ENCODE measurements at places on chromosomes 2 and 18. TPM values are rescaled to one million over a fixed set of nuclear protein-coding genes. Genes with fewer than 3 reads are reported as not detected.

GRCh38 chr2:237412646-237412987, 1.3 kb downstream of the COL6A3 start:
- DNase-seq: no peak

GRCh38 chr2:71901466-71901865, 246.2 kb downstream of the CYP26B1 start:
- DNase-seq: peak; percentile 93

DNA sequence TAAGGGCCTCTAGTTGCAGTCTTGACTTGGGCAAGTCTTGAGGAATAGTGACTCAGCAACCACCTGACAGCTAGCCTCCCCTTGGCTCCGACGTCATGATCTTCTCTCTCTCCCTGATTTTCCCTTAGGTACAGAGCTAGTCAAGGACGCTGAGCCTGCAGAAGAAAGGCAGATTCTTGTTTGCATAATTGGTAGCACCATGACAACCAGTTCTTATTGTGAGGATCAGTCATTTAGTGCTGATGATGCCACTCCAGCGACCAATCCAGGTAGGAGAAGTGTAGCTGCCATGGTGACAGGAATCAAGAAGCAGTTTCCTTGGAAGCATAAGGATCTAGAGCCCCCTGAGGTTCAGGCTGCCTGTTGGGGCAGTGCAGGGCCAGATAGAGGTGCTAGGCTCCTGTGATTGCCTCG, 2.8 kb upstream of the RESP18 start:
- DNase-seq: no peak

PECR gene
- 9.0 TPM for total RNA-seq
